ENCODE measurements at places on chromosomes 5 and 9.

- no peak for DNase-seq
Measured at GRCh38 chr5:36108758-36109460, 42.2 kb upstream of the UGT3A2 start.

GRCh38 chr9:32384364-32385151 is at the start of gene ACO1:
ACO1 (plus strand) TSS chr9:32384643; CDS start chr9:32405507, 20,864 bp downstream.
- peak; percentile 68 for DNase-seq

DNA sequence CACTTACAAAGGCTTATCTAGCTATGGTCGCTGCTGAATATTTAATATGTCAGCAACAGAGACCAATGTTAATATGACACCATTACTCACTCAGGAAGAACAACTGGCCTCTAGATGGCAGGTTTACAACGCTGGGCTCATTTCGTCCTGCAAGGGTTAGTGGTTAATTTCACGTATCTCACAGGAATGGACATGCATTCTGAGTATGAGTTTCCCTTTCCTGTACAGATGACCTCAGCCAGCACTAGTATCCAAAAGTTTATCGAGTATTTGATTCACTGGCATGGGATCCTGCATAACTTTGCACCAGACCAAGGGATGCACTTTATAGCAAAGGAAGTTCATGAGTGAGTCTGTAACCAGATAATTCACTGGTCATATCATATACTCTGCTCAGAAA is 8.7 kb upstream of the TRPC7 start:
- DNase-seq: no peak

GRCh38 chr9:86507212-86507630 is 153.0 kb upstream of the TUT7 start:
- no peak for DNase-seq

- no peak for DNase-seq
Measured at GRCh38 chr9:127273326-127273725, 8.8 kb downstream of the GARNL3 start.

- no peak for DNase-seq
Measured at GRCh38 chr9:117034866-117035265, 347.8 kb downstream of the TRIM32 start.

DNA sequence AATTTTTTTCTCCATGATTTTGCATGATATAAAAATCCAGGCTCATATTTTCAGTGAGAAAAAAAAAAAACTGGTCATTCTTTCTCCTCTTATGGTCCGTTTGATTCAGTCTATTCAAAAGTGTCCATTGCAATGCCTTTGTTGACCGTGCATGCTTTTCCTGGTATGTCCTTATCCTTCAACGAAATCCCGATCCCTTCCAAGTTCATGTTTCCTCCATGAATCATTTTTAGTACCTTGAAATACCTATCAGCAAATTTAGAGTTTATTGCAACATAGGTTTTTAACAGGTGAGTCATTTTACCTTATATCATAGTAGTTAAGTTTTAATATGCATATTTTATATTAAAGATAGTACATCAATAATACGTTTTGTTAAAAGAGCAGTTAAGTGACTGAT is 773.8 kb upstream of the CHD1 start:
- DNase-seq: no peak

GRCh38 chr5:171495122-171495700 is 75.8 kb downstream of the FGF18 start:
- DNase-seq: no peak

DNA sequence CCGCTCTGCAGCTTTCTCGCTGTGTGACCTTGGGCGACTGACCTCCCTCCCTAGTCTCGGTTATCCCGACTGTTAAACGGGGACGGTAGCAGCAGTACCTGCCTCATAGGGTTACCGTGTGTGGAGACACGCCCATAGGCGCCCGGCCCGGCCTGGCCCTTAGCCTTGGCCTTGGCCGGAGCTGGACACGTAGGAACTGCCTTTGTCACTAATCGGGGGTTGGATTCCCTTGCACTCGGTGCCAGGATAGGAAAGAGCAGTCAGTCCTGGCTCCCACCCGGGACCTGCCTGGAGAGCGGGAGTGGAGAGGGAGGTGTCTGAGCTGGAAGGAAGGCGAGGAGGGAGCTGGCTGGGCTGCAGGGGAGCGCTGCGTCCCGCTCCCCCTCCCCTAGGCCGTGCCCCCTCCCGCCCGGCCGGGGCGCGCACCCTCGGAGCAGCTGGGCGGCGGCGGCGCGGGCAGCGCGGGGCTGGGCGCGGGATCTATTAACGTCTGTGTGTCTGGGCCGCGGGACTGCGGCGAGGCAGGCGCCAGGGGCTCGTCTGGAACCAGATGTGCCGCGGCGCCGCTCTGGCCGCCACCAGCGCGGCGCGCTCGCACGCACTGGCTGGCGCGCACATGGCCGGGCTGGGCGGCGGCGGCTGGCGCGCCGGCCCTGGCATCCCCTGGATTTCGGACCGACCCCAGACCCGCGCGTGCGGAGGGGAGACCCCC is 31.7 kb downstream of the PRRX2 start:
- no peak for DNase-seq

- DNase-seq: no peak
Measured at GRCh38 chr9:3888497-3888858, 362.7 kb upstream of the RFX3 start.

GRCh38 chr5:44538797-44539601 is 149.8 kb upstream of the FGF10 start:
- DNase-seq: no peak

DNA sequence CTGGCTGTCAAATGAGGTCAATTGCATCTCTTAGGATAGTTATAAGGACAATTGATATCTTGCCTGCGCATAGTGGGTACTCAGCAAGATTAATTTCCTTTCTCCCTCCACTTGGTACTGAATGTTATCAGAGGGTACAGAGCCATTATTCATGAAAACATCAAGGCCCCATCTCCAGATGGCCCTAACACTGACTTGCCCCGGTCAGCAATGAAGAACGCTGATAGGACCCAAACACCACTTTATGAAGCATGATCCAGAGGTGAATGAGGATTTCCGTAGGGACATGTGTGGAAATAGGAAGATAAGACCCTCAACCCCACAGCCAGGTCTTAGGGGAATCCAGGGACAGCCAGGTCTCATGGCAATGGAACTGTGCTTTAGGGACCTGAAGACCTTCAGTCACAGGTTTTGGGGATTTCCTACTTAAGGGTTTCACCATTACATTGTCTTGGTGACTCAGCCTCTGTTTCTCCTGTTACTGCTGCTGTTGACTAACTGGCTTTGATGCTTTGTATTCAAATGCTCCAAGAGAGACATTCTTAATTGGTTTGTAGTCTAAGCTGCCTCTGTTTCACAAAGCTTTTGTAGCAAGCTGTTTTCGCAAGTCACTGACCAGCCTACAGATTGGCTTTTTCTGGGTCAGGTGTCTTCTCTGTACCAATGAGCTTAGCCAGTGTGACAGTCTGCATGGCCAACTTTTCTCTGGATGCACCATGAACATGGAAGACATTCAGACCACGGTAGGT is 35.3 kb upstream of the IQGAP2 start:
- no peak for DNase-seq

DNA sequence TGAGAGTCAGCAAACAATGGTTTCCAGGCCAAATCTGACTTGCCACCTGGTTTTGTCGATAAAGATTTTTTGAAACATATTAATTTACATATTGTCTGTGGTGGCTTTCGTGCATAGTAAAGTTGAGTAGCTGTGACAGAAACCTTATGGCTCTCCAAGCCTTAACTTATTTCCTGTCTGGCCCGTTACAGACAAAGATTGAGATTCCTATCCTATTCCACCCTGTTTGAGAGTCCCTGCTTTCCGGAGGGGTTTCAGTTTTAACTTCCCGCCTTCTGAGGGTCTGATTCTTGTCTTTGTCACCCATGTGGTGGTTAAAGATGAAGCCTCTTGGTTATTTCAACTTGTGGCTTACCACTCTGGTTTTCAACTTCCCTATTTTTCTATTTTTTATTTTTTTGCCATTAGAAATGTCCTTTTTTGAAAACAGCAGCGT is 11.4 kb downstream of the OTULIN start:
- no peak for DNase-seq
